Osteoblast (primary cell): ENCODE measurements at places on chromosomes 2 and 18. TPM values are rescaled to one million over a fixed set of nuclear protein-coding genes. Genes with fewer than 3 reads are reported as not detected.
A peak's percentile ranks its signal among the peaks of the same experiment; 100 is the strongest.

DNA sequence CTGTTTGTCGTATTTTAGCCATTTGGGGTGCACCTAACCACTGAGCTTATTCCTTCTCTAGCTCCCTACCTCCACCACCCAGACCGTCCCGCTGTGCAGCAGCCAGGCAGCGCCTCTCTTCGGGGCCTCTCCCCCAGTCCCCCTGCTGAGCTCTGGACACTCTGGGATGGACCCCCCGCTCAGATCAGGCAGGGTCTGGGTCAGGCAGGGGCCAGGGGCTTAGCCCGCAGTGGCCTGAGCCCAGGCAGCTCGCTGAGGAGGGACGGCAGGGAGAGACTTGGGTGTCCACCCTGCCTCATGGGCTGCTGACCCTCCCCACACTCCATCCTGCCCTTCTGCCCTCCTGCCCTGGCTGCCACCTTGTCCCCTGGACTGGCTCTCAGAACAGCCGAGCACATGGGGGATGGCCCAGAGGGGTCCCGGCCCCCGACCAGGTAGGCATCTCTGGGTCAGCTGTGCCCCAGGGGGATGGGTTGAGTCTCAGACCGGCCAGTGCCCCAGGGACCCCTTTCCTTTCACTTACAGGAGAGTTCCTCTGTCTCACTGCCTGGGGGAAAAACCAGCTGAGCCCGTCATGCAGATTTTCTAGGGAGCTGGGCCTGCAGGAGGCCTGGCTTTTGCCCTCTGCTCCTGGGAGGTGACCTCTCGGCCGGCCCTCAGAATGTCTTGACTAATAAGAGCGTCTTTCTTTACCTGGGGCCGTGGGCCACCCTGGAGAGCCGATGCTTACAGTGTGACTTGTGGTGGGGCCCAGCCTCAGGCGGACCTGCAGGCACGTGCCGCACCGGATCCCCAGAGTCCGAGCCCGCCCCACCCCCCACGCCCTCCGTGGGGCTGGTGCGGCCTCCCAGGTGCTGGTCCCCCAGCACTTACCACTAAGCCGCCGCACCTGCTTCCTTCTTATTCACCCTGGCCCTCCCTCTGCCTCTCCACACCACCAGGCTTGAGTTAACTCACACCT, 22.8 kb upstream of the PXDN start:
- DNase-seq, result peak; percentile 34

GRCh38 chr18:63617049-63617914, 26.8 kb downstream of the SERPINB4 start:
- peak; percentile 61 for DNase-seq

- no peak for DNase-seq
Measured at GRCh38 chr2:152961351-152961750, 242.9 kb downstream of the ARL6IP6 start.

- no peak for DNase-seq
Measured at GRCh38 chr18:31965316-31965970, 22.5 kb upstream of the TRAPPC8 start.

- no peak for DNase-seq
Measured at GRCh38 chr2:6627316-6627715, 238.4 kb downstream of the CMPK2 start.

DNA sequence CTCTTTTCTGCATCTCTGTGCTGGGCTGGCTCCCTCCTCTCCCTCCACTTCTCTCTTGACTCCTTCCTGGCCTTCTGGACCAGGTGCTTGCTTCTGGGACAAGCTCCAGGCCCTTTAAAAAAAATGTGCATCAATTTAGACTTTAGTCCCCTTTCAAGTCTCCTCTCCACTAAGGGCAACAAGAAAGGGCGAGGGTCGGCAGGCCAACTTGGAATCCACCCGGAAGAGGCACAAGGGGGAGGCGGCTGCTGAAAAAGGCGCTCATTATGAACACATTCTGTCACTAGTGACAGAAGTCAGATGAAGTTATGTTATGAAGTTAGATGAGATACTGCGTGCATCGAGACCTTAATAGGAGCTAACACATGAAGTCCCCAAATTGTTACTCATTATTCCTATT, 13.6 kb upstream of the RHOB start:
- no peak for DNase-seq

- DNase-seq, result no peak
Measured at GRCh38 chr2:39865751-39866150, 86.7 kb upstream of the THUMPD2 start.

DNA sequence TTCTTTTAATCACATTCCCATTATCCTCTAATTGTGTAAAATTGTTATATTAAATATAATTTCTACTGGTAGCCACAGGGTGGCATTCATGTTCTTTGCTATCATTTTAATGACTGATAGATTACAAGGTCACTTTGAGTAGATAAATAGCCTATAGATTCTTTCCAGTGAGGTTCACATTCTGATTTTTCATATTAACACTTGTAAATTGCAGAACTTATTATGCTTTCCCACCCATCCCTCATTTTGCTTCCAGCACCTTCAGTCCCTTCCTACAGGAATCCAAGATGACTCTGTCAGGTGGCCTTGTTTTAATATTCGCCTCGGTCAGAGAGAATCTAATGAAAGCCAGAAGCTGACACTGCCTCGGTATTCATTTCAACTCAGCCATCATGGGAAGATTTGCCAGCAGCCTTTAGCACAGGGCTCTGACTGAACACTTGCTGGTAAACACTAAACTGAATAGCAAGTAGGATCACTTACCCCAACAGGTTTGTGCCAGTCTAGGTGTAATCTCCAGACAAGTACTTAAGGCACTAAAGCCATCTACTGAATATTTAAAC, 101.2 kb upstream of the FSHR start:
- no peak for DNase-seq

DNA sequence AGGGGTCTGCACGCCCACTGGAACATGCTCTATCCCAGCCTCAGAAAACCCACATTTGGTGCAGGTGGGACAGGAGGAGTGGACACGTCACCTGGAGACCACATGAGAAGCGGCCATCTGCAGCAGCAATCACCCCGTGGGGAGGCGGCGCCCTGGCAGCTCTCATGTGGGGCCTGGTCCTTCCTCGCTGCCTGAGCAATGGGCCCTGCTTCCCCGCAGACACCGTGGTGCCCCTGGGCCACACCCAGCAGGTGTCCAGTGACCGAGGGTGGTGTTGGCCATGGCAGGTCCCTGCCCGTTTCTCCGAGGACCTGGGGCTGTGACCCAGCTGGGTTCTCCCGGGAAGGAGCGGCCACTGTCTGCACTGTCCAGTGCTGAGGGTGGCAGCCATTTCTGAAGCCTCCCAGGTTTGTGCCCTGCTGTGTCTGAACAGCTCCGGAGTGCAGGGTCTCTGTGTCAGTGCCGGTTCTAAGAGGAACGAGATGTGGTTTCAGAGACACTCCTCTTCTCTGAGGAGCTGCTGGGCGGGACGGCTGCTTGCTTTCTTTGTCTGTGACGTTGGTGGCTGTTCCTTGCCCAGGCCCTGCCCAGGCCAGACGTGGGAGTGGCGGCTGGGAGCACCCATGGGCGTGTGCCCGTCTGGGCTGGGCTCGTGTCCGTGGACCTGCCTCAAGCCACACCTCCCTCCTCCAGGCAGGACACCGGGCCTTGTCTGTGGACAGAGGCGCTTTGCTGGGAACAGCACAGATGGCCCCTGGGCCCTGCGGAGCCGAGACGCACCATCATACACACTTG, 44.8 kb downstream of the NFATC1 start:
- no peak for DNase-seq

DNA sequence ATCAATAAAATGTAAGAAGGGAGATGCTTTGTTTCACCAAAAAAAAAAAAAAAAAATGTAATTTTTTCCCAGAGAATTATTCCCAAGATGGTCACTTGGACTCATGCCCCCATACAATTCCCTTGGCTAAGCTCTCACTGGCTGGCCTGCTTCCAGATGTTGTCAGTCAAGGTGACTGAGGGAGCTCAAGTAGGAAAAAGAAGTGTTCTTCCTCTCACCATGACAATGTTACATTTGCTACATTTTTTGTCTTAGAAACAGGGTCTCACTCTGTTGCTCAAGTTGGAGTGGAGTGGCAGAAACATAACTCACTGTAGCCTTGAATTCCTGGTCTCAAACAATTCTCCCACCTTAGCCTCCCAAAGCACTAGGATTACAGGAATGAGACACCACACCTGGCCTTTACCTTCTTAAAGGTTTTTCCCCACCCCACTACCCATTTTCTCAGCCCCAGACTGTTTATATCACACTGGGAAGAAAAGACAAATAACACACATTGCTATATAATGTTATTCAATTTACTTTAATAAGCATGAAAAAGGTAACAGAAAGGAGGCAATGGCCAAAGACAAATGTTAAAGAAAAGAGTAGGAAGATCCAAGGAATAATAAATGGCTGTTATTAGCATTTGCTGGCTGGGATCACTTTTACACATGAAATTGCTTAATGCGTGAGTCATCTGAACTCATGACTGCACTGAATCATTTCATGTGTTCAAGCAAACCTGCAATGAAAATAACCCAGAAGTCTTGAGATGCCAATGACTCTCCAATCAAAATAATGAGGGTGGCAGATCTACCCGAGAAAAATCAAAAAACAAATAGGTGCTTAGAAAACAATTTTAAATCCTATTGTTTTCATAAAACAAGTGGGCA, 45.2 kb downstream of the ACVR1 start:
- peak; percentile 79 for DNase-seq

- DNase-seq, result peak; percentile 87
Measured at GRCh38 chr2:38187541-38188011, 111.6 kb upstream of the CYP1B1 start.

DNA sequence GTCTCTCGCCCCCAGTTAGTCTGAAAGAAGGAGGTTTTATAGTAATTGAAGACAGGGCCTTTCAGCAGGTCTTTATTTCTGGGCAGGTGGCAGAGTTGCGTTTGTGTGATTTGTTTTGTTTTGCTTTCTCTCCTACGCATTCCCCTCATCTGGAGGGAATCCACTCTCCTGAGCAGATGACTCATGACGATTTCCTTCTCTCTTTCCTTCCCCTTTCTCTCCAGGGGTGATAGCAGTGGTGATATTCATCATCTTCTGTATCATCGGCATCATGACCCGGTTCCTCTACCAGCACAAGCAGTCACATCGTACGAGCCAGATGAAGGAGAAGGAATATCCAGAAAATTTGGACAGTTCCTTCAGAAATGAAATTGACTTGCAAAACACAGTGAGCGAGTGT, 888.8 kb downstream of the CNTNAP5 start:
- no peak for DNase-seq

- peak; percentile 27 for DNase-seq
Measured at GRCh38 chr18:25137197-25137472, 214.8 kb downstream of the ZNF521 start.

- DNase-seq, result peak; percentile 72
Measured at GRCh38 chr2:240627736-240628506, 2.6 kb downstream of the GPR35 start.

- DNase-seq, result peak; percentile 41
Measured at GRCh38 chr2:1140389-1141003, 189.8 kb downstream of the SNTG2 start.

GRCh38 chr2:155169317-155169716, 470.8 kb downstream of the KCNJ3 start:
- no peak for DNase-seq

The UGT1A5 gene
- not detected in 2 replicates for total RNA-seq

The LRRTM4 gene
- total RNA-seq, result under 0.01 TPM in 1 of 2 replicates, not detected in the other

The MPP4 gene
- 1.1 and 2.1 TPM in 2 replicates for total RNA-seq

The SLC9A2 gene
- total RNA-seq, result under 0.01 TPM in 2 replicates

The SNORC gene
- total RNA-seq, result 0.72 and 0.88 TPM in 2 replicates

The CRYGD gene
- not detected in 2 replicates for total RNA-seq

The DUSP19 gene
- 2.4 and 2.9 TPM in 2 replicates for total RNA-seq

The NMUR1 gene
- under 0.01 TPM in 2 replicates for total RNA-seq

The CAPN13 gene
- total RNA-seq, result not detected in 2 replicates

The AMER3 gene
- total RNA-seq, result not detected in 2 replicates

The HOXD3 gene
- total RNA-seq, result 1.1 and 2.1 TPM in 2 replicates

The CHST9 gene
- total RNA-seq, result not detected in 2 replicates

The ZSWIM2 gene
- total RNA-seq, result 0.29 TPM in 1 of 2 replicates, not detected in the other
